Peyer's patch (tissue), 4 donors: ENCODE measurements at places on chromosomes 5 and 9. TPM values are rescaled to one million over a fixed set of nuclear protein-coding genes. Genes with fewer than 3 reads are reported as not detected.
A peak's percentile ranks its signal among the peaks of the same experiment; 100 is the strongest.

- H3K4me1 ChIP-seq: no peaks in the 10 kb centered on the region
- DNase-seq: peak; percentile 70
- no peak overlapping the region for H3K27ac ChIP-seq
- no peaks in the 10 kb centered on the region for H3K27me3 ChIP-seq
Observed at GRCh38 chr9:97710356-97711222, 13.4 kb upstream of the XPA start.

- no peaks in the 10 kb centered on the region for H3K27me3 ChIP-seq
- H3K27ac ChIP-seq: no peak overlapping the region
- no peak for DNase-seq
- no peaks in the 10 kb centered on the region for H3K4me1 ChIP-seq
- no peak overlapping the region for H3K4me3 ChIP-seq
Observed at GRCh38 chr5:112312295-112313275, 106.5 kb downstream of the EPB41L4A start.

DNA sequence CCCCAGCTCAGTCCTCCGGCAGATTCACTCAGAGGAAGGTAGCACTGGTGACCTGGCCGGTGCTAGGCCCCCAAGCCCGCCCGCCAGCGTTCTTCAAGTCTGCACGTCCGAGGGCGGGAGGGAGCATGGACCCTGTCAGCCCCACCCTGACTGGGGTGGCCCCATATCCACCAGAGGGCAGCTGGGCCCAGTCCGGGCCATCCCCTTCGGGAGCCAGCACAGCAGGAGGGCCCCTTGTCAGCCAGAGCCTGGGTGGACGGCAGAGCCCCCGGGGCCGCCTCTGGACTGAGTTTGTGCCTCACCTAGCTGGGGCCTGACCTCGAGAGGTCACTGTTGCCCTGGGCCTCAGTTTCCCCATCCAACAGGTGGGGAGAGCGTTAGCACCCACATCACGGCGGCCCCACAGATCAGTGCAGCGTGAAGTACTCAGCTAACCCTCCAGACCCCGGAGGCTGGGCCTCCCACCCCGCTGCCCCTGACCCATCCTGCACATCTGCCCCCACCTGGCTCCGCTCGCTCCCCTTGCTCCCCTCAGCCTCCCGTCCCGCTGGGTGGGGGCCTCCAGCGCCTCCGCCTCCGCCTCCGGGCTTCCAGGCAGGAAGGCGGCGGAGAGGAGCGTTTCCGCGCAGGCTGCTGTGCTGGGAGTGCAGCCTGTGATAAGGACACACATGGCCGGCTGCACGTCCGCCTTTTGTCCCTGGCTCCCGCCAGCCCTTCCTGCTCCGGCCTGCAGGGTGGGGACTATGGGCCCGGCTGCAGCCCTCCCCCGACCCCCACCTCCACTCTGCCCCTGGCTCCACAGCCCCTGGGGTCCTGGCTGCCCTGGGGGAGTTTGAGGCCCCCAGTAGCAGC lies 16.6 kb upstream of the EGFL7 start:
- peak; percentile 59 for DNase-seq
- H3K27me3 ChIP-seq: no peaks in the 10 kb centered on the region
- no peak overlapping the region for H3K4me3 ChIP-seq
- H3K27ac ChIP-seq: peak overlapping the region; percentile 72
- H3K4me1 ChIP-seq: peaks cover 29% of the 10 kb centered on the region
- no peaks in the 10 kb centered on the region for H3K36me3 ChIP-seq

- H3K36me3 ChIP-seq: no peaks in the 10 kb centered on the region
- H3K27ac ChIP-seq: no peak overlapping the region
- H3K4me3 ChIP-seq: no peak overlapping the region
- no peaks in the 10 kb centered on the region for H3K27me3 ChIP-seq
- no peak for DNase-seq
- no peaks in the 10 kb centered on the region for H3K4me1 ChIP-seq
Observed at GRCh38 chr9:86768709-86769108, 178.6 kb downstream of the GAS1 start.

DNA sequence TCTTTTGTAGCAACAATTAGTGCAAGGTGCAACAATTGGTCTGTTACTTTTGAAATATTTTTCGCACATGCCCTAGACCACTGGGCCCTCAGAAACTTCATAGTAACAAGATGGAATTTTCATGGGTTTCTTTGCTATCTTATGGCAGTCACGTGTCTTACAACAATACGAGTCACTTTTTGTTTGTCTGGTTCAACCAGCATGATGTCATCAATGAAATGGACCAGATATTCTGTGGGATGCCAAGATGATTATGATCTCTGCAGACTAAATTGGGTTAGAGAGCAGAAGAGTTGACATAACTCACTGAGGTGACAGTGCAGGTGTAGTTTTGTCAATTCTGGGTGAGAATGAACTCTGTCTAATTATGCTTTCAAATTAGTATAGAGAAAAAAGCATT lies 239.6 kb upstream of the RIOK2 start:
- no peaks in the 10 kb centered on the region for H3K36me3 ChIP-seq
- H3K27me3 ChIP-seq: no peaks in the 10 kb centered on the region
- H3K4me3 ChIP-seq: no peak overlapping the region

- no peak overlapping the region for H3K27ac ChIP-seq
- H3K4me3 ChIP-seq: no peak overlapping the region
- DNase-seq: no peak
- no peaks in the 10 kb centered on the region for H3K36me3 ChIP-seq
- no peaks in the 10 kb centered on the region for H3K27me3 ChIP-seq
Observed at GRCh38 chr5:105812304-105812703, 1858.4 kb downstream of the EFNA5 start.

DNA sequence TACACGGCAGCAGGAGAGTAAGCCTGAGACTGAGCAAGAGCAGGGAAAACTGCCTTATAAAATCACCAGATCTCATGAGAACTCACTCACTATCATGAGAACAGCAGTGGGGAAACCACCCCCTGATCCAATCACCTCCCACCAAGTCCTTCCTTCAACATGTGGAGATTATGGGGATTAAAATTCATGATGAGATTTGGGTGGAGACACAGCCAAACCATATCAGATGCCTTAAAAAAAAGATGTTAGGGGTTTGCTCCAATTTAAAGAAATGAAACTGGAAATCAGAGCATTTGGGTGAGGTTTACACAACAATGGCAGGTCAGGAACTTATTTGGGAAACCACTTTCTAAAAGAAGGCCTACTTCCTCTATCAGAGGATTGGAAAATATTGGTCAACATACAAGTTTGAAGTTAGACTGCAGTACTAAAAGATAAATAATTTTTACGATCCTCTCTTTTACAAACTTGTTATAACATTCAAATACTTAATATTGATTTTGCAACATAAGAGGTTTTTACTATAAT lies 105.1 kb downstream of the FBN2 start:
- H3K4me1 ChIP-seq: no peaks in the 10 kb centered on the region
- no peaks in the 10 kb centered on the region for H3K27me3 ChIP-seq
- no peaks in the 10 kb centered on the region for H3K36me3 ChIP-seq
- H3K4me3 ChIP-seq: no peak overlapping the region
- no peak for DNase-seq
- H3K27ac ChIP-seq: no peak overlapping the region

DNA sequence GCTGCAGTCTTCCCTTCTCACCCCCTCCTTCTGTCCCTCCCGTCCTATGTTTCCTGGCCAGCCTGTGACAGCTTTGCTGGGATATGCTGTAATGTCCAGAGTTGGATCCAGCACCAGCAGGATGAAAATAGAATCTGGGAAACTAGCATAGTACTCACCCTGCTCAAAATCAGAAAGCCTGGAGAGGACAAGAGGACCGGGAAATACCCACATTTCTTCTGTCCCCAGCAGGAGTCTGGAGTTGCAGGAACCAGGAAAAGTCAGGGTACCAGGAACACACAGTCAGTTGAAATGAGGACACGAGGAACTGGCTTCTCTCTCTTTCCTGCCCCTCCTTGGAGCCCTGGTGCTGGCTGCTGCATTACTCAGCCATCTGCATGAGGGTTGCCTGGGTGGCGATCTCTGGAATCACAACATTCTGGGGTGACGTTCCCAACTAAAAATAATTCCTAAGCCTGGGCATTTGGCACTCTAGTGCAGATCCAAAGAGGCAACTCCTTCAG lies 59.6 kb upstream of the NFIL3 start:
- no peaks in the 10 kb centered on the region for H3K27me3 ChIP-seq
- DNase-seq: no peak
- no peak overlapping the region for H3K4me3 ChIP-seq
- peak overlapping the region; percentile 41 for H3K27ac ChIP-seq
- no peaks in the 10 kb centered on the region for H3K36me3 ChIP-seq

The HACD4 gene
- 1.2 TPM for total RNA-seq

The MFAP3 gene
- total RNA-seq: 58.7 TPM

The SLC35D2 gene
- total RNA-seq: 79.1 TPM

The MAMDC2 gene
- 19.2 TPM for total RNA-seq
